NCI-H2107 (cell line): ENCODE measurements at places on chromosomes 2 and 18.

DNA sequence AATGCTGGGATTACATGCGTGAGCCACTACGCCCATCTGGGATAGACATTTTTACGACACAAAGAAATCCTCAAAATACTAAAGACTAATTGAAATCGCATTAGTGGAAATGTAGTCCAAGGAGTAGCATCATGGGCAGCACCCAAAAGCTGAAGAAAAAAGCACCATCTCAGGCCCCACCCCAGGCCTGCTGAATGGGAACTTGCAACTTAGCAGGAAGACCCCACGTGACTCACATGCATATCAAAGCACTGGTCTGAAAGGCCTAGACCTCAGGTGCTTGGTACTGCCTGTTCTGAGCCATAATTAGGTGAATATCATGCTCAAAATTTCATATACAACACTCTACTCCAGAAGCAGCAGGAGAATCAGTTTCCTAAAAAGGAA is 28.9 kb downstream of the SPRED2 start:
- no peak for DNase-seq

DNA sequence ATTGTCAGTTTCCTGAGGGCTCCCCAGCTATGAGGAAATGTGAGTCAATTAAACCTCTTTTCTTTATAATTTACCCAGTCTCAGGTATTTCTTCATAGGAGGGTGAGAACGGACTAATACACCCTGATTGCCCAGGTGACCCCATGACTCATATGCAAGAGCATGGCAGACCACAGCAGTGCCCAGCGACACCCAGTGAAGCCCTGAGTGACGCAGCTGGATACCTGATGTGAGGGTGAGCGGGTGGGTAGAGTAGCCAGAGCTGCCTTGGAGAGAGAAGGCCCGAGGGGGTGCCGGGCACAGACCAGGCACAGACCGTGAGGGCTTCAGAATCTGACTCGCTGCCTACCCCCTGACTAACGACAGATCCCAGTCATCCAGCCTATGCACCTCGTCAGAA is 15.4 kb downstream of the ALPG start:
- DNase-seq, result no peak

- no peak for DNase-seq
These were observed 12.9 kb upstream of the NFATC1 start for GRCh38 chr18:79382681-79383387.

DNA sequence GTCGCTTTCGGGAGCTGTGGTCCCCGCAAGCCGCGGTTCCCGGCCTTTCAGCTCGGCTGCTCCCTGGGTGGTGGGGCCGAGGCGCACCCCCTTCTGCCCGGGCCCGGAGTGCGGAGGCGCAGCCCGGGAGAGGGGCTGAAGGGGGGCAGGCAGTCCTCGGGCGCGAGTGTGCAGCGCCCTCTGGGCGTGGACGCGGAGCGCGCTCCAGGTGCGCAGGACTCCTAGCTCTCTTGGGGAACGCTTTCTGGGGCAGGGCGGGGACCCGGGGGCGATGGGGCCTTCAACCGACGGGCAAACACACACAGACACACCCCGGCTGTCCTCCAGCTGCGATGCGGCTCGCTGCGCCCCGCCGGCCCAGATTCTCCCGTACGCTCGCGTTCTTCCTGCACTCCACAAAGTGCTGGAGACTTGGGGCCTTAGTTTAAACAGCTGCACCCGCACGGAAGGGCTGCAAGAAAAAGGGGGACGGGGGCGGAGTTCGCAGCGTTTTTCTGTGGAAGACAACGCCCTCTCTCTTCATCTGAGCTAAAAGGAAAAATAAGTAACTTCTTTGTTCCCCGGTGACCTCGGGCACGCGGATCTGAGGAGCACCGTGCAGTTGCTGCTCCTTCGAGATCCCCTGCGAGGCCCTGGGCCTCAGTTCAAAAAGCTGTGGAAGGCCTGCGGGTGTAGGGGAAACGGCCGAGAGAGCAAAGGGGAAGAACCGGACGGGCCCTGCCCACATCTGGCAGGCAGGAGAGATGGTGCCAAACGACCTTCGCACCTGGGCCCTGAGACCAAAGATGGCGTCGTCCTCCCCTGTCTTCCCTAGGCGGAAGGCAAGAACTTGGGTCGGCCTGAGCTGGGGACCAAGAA is 593 bp upstream of the SDC1 start:
- DNase-seq, result peak; percentile 70

- peak; percentile 5 for DNase-seq
These were observed 133.4 kb downstream of the INSIG2 start for GRCh38 chr2:118221536-118222272.

GRCh38 chr2:108412995-108413710 is 35.4 kb downstream of the SULT1C4 start:
- DNase-seq, result no peak

- DNase-seq, result no peak
These were observed 34.0 kb upstream of the SESTD1 start for GRCh38 chr2:179298666-179299065.

DNA sequence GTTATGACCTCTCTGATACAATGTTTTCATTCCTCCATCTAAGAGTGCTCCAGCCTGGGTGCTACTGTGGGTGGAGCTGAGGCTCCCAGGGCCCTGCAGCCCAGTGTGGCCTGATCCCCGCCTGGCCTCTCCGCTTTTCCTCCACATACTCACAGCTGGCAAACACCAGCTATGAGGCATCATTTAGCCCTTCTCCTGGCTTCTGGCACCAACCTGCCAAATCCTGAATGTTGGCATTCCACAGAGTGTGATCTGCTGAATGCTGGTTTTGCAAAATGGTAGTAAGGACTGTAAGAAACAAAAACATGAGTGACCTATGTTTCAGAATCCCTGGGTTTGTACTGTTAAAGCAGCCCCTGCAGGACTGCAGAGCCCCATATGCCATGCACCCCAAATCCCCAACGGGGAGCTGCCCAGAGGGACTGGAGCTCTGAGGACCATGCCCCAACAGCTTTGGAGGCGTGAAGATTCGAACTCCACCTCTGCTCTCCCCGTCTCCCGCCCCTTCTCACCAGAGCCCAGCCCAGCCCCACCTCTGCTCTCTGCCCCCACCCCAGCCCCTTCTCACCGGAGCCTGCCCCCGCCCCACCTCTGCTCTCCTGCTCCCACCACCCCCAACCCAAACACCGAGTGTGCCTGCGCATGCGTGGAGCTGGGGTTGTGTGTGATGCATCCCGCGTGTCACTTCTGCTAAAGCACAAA is 4.2 kb downstream of the SLC66A2 start:
- DNase-seq, result no peak

DNA sequence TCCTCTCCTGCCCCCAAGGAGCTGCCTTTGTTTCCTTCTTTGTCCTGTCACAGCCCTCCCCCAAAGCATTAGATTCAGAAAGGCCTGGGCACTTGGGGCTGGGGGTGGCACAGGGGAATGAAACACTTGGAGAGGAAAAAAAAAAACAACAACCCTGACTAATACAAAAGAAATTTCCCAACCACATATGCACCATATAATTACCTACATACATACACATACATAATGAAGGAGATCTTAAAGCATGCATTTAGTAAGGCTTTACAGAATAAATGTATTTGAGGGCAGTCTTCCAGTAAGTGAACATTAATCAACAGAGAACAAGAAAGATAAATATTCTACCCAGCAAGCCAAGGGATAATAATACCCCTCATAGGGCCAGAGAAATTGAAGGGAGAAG is 70.0 kb upstream of the PPP1CB start:
- DNase-seq, result no peak

DNA sequence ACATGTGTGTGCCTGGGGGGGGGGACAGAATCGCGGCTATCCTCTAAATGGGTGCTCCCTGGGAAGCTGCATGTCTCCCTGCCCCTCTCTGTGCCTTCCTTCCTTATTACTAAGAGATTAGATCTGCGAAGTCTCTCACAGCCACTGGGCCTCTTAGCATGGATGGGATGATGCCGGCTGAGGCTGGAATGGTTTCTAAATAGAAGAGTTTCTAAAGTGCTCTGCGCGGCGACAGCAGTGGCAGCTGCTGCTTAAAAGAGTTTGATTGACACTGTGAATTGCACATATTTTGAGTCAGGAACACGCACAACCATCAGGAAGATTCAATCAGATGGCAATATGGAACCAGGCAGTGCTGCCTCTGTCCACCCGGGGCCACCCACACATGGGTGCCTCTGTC is 163.8 kb downstream of the CLIP4 start:
- no peak for DNase-seq

GRCh38 chr2:49619804-49620203 is 465.5 kb upstream of the FSHR start:
- no peak for DNase-seq

- no peak for DNase-seq
These were observed 74.8 kb downstream of the B3GNT2 start for GRCh38 chr2:62270728-62271127.

- no peak for DNase-seq
These were observed 218.8 kb downstream of the SNTG2 start for GRCh38 chr2:1169291-1169949.

GRCh38 chr2:111944531-111945210 is 46.3 kb downstream of the MERTK start:
- no peak for DNase-seq

DNA sequence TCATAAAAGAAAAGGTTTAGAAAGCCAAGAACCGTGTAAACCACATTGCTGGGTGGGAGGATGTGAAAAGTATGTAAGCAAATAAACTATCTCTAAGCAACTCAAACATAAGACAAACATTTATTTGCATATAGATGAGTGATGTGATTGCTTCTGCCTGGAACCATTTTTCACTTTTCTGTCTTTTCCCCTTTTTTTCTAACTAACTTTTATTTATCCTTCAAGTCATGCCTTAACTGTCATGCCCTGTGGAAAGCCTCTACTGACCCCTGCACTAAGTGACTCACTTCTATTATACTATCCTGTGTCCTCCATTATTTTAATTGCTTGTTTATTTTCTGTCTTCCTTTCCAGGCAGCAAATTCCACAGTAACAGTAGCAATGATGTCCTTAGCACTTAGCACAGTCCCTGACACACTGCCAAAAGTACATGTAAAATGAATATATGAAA is 87.5 kb upstream of the CTAGE1 start:
- no peak for DNase-seq

- no peak for DNase-seq
These were observed 49.2 kb downstream of the SIGLEC15 start for GRCh38 chr18:45874491-45875184.

GRCh38 chr18:66523219-66523991 is 80.5 kb downstream of the CDH19 start:
- no peak for DNase-seq

DNA sequence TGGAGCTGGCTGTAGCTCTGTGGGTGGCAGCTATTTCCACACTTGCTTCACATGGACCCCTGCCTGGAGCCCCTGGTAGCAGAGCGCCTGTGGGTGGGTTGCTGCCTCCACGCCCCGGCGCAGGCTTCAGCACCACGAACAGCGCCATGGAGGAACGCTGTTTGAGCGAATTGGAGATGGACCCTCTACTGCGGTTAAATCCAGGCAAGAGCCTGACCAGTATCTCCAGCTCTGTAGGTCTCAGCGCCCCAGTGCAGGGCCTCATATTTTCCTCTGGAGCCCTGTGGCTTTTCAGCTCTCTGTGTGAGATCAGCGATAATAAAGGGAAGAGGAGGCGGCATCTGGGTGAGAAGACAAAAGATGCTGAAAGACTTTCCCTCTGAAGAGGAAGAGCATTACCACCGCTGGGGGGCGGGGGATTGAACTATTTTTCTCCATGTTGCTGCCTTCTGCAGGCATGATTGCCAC is 12.0 kb downstream of the ONECUT2 start:
- no peak for DNase-seq

DNA sequence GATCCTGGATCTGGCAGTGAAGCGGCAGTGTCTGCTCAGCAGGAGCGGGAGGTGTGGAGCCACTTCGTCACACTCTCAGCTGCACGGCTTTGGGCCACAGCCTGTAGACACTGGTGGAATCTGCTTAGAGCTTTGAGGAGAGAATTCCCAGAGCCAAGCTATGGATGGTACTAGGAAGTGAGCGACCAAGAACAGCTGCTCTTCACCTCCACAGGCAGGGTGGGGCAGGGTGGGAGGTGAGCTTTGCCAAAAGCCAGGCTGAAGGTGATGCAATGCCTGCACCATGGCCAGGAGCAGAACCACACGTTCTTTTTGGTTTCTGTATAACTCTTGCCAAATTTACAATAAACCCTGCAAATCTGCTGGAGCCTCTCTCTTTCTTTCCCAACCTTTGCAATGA is 226.1 kb downstream of the ANKRD30B start:
- no peak for DNase-seq

- no peak for DNase-seq
These were observed 14.5 kb downstream of the GMCL1 start for GRCh38 chr2:69843993-69844392.

DNA sequence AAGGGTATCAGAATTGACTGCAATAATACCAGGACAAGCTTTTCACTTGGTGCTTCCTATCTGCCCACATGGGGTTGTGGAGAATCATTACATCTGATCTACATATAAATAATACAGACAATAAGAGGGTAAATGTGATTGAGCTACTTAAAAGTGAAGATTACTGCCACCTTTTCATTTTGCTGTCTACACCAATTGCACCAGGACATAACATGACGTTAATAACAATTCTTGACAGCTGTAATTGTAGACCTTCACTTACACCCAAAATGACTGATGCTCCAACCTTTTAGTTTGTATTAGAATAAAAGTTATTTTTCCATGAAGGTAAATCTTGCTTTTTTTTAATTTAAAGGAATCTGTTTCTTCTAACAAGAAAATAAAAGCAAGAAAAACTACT is 36.5 kb upstream of the TTN start:
- no peak for DNase-seq

DNA sequence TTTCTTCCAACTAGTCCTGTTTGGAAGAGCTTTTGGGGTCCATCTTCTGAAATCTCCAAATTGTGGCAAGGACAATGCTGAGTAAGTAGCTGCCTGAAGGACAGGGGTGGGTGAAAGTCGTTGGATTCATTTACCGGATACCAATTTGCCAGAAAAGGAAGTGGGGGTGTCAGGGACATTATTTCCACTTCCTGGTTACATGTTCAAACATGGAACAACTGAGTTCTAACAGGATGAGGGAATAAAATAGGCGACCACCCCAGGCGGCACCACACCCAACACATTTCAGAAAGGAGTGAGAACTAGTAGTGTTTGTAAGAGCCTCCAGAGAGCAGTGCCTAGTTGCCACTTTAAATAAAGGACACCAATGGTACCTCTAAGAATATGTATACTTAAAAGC is 158.6 kb upstream of the SERTAD2 start:
- no peak for DNase-seq
